ENCODE measurements at places on chromosomes 2 and 18. TPM values are rescaled to one million over a fixed set of nuclear protein-coding genes. Genes with fewer than 3 reads are reported as not detected.

Gene RAB12
- 18.6 TPM for total RNA-seq

DNA sequence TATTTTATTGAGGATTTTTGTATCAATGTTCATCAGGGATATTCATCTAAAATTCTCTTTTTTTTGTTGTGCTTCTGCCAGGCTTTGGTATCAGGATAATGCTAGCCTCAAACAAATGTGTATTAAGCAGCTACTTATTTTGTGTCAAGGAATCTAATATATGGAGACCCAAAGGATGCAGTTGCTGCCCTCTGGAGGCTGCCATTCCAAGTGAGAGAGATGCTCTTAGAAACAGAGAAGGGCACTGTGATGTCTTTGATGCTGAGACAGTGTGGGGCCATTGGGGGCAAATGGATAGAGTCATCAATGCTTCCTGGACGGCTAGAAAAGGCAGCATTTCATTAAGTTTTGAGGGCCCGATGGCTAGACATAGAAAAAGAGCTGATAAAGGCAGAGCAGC lies 292.6 kb downstream of the SETBP1 start:
- H3K4me3 ChIP-seq, result no peak overlapping the region
- H3K4me1 ChIP-seq, result peaks cover 16% of the 10 kb centered on the region
- H3K27ac ChIP-seq, result no peak overlapping the region
- no peak for DNase-seq

GRCh38 chr2:48328159-48328809 lies 201.7 kb upstream of the STON1 start:
- H3K36me3 ChIP-seq, result no peaks in the 10 kb centered on the region
- DNase-seq, result no peak
- no peak overlapping the region for H3K4me3 ChIP-seq
- no peaks in the 10 kb centered on the region for H3K27me3 ChIP-seq
- H3K4me1 ChIP-seq, result peaks cover 18% of the 10 kb centered on the region

Gene IL1R2
- total RNA-seq, result not detected

DNA sequence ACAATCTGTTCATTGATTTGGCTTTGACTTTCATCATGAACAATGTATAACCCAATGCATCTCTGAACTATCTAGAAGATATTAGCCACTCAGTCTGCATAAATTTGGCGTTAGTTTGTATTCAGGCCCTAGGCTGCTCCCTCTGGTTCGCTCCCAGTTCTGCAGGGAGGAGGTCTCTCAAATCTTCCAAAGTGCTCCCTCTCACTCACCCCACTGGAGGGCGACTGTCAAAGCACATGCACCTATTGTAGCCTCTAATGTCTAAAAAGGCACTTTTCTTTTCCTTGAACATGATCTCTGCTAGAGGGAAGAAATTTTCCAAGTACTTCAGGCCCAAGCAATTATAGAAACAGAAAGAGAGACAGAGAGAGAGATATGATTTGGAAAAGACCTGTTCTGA lies 291.5 kb downstream of the TDRD15 start:
- no peak overlapping the region for H3K27ac ChIP-seq
- H3K36me3 ChIP-seq, result no peaks in the 10 kb centered on the region
- no peak overlapping the region for H3K4me3 ChIP-seq
- peaks cover 24% of the 10 kb centered on the region for H3K4me1 ChIP-seq
- DNase-seq, result no peak

- H3K27me3 ChIP-seq, result no peaks in the 10 kb centered on the region
- H3K36me3 ChIP-seq, result peaks cover 8% of the 10 kb centered on the region
- peak overlapping the region; percentile 97 for H3K27ac ChIP-seq
- no peak for DNase-seq
Measured at GRCh38 chr2:5539282-5540165, 152.7 kb upstream of the SOX11 start.

- no peak overlapping the region for H3K4me3 ChIP-seq
- no peaks in the 10 kb centered on the region for H3K36me3 ChIP-seq
- H3K4me1 ChIP-seq, result no peaks in the 10 kb centered on the region
- H3K27ac ChIP-seq, result no peak overlapping the region
- H3K27me3 ChIP-seq, result no peaks in the 10 kb centered on the region
Measured at GRCh38 chr18:77811503-77811902, 561.9 kb downstream of the GALR1 start.

Gene ICOS
- not detected for total RNA-seq

DNA sequence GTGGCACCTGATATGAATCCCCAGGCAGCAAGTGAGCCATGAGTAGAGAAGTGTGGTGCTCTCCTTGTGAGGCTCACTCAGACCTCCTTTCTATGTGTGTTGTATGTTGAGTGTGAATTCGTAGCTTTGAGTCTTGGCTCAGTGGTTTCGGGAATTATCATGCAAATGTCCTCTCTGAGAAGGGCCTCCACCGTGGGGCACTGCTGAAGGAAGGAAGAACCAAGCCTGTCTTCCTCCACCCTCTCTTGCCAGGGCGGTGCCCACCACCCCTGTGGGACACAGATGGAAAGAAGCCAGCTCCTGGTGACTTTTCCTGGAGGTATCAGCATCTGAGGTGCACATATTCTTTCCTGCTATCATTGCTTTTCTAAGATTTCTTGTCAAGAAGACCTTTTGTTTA lies 156.1 kb downstream of the MYT1L start:
- H3K27ac ChIP-seq, result no peak overlapping the region
- no peak for DNase-seq
- no peak overlapping the region for H3K4me3 ChIP-seq
- peaks cover 13% of the 10 kb centered on the region for H3K27me3 ChIP-seq
- no peaks in the 10 kb centered on the region for H3K36me3 ChIP-seq
- no peaks in the 10 kb centered on the region for H3K4me1 ChIP-seq

Gene MTLN
- total RNA-seq, result 6.2 TPM

All from progenitor cell of endocrine pancreas (in vitro differentiated cells).